SK-MEL-5 (cell line): ENCODE measurements at places on chromosomes 2 and 18. TPM values are rescaled to one million over a fixed set of nuclear protein-coding genes. Genes with fewer than 3 reads are reported as not detected.

The ALMS1 gene
- total RNA-seq = 14.3 and 17.6 TPM in 2 replicates

The INPP5D gene
- 0.08 and 0.50 TPM in 2 replicates for total RNA-seq

The TRIM43B gene
- total RNA-seq = not detected in 2 replicates

The RAX gene
- total RNA-seq = not detected in 2 replicates

The INHBB gene
- total RNA-seq = not detected in 2 replicates

The PARD6G gene
- total RNA-seq = 8.6 and 8.8 TPM in 2 replicates

The PPP1R1C gene
- total RNA-seq = 0.67 and 2.0 TPM in 2 replicates

The SPATA3 gene
- total RNA-seq = not detected in 2 replicates

The LYG2 gene
- not detected in 2 replicates for total RNA-seq

The OTX1 gene
- total RNA-seq = 1.2 and 1.9 TPM in 2 replicates

The FRZB gene
- total RNA-seq = not detected in 2 replicates

The C2orf15 gene
- total RNA-seq = 1.4 TPM in 1 of 2 replicates, not detected in the other

The SANBR gene
- 6.8 and 9.4 TPM in 2 replicates for total RNA-seq

The CFAP65 gene
- total RNA-seq = 0.16 and 0.24 TPM in 2 replicates

The C2orf66 gene
- not detected in 2 replicates for total RNA-seq

The CD207 gene
- total RNA-seq = 0.08 TPM in 1 of 2 replicates, not detected in the other

The SLC20A1 gene
- total RNA-seq = 29.2 and 32.8 TPM in 2 replicates

The CCDC85A gene
- total RNA-seq = not detected in 2 replicates

The LYPD1 gene
- total RNA-seq = 28.8 and 31.4 TPM in 2 replicates

The DCAF17 gene
- 14.6 and 17.6 TPM in 2 replicates for total RNA-seq

The HADHA gene
- 360 and 366 TPM in 2 replicates for total RNA-seq

The C2orf68 gene
- total RNA-seq = 27.3 and 29.9 TPM in 2 replicates

The C1GALT1C1L gene
- 1.0 and 1.2 TPM in 2 replicates for total RNA-seq

The ZSWIM2 gene
- total RNA-seq = not detected in 2 replicates

The XDH gene
- total RNA-seq = 0.05 TPM in 1 of 2 replicates, not detected in the other

The ANKAR gene
- 1.9 and 2.6 TPM in 2 replicates for total RNA-seq

The POTEJ gene
- not detected in 2 replicates for total RNA-seq

The POMC gene
- not detected in 2 replicates for total RNA-seq

The TTC39C gene
- 23.8 and 26.1 TPM in 2 replicates for total RNA-seq

The COLEC12 gene
- 1.9 TPM in 2 replicates for total RNA-seq

The ARHGAP28 gene
- total RNA-seq = 1.1 and 1.8 TPM in 2 replicates

The IL36RN gene
- not detected in 2 replicates for total RNA-seq

The MAB21L4 gene
- total RNA-seq = not detected in 2 replicates

The CXCR1 gene
- total RNA-seq = not detected in 2 replicates

The ELOA2 gene
- total RNA-seq = not detected in 2 replicates

The MDH1B gene
- total RNA-seq = 1.8 and 2.2 TPM in 2 replicates

The OSR1 gene
- not detected in 2 replicates for total RNA-seq

The CD8A gene
- total RNA-seq = 0.13 and 0.18 TPM in 2 replicates

The ST6GAL2 gene
- total RNA-seq = not detected in 2 replicates

The PLEK gene
- total RNA-seq = not detected in 2 replicates

The RBMS1 gene
- total RNA-seq = 54.6 and 56.8 TPM in 2 replicates

The STARD6 gene
- total RNA-seq = not detected in 2 replicates
